Hematopoietic multipotent progenitor cell treated with erythropoietin and hydrocortisone succinate and interleukin-3 and kit ligand, for 17 days (in vitro differentiated cells): ENCODE measurements at places on chromosomes 5 and 9.

GRCh38 chr9:10127867-10128266 is 484.9 kb downstream of the PTPRD start:
- no peak for DNase-seq

GRCh38 chr5:147520450-147520849 is 10.6 kb upstream of the DPYSL3 start:
- no peak for DNase-seq

DNA sequence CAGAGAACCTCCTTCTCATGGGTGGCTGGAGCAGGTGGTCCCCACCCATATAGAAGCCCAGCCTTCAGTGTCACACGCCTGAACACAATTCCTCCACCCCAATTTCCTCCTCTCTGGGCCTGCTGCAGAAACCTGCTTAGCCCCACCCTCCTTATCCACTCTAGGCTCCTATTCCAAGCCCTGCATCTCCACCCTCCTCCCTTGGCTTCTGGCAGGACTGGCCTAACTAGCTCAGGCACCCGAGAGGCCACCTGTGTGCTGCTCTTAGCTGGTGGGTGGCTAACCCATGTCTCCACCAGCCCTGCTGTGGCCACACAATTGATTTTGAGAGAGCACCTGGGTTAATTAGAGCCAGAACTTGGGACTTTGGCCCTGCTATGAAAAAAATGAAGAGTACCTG is 77.3 kb upstream of the ATP10B start:
- no peak for DNase-seq

DNA sequence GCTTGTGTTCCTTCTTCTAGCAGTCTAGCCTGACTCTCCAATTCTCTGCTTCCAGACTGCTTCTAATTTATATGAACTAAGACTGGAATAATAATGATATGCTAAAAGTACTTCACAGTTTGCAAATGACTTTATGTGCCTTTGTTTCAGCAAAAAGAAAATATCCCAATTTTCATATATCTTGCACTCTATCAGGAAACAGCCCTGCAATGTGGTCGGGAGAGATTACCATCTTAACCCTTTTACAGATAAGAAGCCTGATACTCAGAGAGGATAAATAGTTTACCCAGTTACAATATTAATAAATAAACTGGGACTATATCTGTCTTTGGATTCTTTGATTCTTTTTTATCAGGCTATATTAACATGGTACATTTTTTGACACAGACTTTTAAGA is 126.0 kb downstream of the CDC42SE2 start:
- DNase-seq, result no peak

- DNase-seq, result no peak
Measured at GRCh38 chr5:133749331-133749985, 137.1 kb upstream of the FSTL4 start.

- DNase-seq, result no peak
Measured at GRCh38 chr5:122877518-122877917, 32.1 kb downstream of the SNX24 start.

DNA sequence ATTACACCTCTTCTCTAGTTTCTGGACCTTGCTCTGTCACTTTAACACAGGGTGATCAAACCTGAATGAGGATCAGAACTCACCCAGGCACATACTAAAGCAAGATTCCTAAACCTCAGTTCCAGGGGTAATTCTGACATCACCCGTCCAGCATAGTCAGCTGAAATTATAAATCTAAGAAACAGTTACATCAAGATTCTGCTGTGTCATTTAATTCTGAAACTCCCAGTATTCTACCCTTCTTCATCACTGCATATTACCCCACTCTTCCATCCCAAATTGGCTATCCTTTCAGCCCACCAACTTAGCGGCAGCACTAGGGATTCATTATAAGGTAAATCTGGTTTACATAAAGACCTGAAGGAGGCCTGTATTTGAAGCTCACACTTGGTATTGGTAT is 64.0 kb downstream of the STX17 start:
- DNase-seq, result no peak

DNA sequence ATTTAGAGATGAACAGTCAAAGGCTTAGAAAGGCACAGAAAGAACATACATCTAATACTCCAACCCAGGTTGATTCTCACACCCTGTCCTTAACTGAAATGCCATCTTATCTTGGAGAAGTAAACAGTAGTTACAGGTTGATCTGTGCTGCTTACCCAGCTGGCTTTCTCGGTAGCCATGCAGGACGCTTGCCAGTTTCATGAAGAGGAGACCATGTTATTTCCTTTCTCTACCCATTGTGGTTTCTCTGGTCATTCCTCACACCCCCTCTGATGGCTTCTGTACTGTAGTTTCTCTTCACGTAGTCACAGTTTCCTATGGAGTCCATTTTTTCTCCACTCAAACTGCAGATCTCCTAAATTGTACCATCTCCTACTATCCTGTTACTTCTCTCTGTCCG is 206.0 kb downstream of the SGCD start:
- no peak for DNase-seq

DNA sequence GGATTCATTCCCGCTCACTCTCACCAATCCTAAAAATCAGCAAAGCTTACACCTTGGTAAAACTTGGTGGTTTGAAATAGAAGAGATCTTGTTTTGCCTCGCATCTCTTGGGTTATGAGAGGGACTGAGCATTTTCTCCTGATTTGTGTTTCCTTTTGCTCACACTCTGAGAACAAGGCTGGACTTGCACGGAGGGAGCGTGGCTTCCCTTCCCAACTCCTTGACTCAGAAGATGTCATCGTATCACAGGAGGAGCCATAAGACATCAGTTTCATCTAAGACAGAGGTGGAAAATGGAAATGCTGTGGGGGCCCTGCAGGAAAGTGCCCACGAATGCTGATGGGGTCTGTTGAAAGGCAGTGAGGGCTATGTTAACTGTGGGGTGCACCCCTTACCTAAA is 37.4 kb downstream of the CTSL start:
- DNase-seq, result no peak

DNA sequence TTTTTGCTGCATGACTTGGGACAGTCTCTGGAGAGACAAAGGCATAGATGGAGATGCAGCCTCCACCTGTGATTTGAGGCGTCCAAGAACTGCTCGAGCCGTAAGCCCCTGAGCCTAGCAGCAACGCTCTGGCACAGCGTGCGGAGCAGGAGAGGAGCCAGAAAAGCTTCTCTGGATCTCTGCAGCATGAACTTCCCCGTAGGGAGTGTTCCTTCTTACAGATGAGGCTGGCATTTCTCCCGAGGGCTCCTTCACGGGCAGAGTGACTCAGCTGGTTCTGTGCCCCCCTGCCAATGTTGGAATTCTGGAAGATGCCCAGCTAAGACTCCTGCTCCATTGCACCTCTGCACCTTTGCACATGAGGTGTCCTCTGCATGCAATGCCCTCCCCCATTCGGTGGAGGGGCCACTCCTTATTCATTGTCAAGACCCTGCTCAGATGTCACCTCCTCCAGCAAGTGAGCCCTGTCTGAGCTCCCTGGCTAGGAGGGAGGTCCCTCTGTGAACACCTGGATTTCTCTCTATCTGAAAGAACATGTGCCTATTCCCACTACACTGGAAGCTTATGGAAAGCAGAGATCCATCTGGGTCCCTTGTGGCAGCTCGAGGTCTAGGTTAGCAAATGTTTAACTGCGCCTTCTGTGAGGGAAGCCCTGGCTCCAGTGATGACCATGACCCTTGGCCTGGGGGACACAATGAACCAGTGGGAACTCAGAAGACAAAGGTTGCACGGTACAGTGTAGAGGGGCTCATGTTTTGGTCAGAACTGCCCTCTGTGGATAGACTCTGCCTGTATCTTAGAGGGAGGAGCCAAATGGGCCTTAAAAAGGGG is 39.6 kb downstream of the SH3PXD2B start:
- DNase-seq, result no peak

DNA sequence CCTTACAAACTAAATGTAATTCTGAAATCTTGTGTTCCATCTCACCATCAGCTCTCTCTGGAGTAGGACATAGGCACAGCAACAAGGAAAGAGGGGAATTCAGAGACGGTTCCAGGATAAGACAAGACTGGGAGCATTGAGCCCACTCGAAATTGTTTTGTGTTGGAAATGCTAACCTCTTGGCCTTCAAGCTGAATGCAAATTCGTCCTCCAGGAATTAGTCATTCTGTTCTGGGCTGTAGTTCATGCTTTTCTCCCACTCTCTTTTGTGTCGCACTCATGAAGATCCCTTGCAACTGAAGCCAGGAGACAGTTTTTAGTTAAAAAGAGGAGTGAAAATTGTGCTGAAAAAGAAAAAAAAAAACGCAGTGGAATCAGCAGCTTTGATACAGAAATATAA is 121.7 kb upstream of the SEMA6A start:
- DNase-seq, result no peak

GRCh38 chr5:9498541-9499497 is 47.1 kb downstream of the SEMA5A start:
- DNase-seq, result no peak

DNA sequence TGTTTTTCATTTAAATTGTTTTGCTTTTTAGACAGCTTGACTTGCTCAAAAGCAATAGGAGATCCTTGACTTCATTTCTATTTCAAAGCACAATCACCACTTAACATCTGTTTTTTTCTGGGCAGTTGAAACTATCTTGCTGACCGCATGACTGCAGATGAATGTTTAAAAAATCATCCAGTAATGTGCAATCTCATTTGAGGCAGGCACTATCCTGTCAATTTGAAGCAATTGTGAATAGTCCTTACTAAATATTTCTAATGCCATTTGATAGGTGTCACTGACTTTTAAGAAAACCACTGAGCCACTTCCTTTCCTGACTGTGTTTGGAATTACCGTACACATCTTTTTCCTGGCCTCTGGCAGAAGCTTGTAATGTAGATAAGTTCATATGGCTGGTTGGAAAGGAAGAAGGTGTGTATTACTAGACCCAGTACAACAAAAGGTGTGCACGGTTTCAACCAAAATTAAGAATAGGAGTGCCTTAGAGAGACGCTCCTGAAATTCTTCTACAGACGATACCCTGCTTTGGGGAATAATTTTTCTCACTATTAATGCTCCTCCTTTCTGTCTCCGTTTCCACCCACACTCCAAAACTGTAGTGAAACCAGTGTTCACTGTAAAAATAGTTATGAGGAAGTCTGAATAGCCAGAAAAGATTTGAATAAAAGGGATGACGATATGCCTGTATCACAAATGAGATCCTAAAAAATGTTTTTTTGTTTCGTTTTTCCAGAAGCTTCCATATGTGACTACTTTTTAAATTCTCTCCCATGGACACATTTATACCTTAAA is 136.7 kb upstream of the MOCS2 start:
- DNase-seq, result no peak

GRCh38 chr5:55521881-55522280 is 12.9 kb downstream of the PLPP1 start:
- no peak for DNase-seq

DNA sequence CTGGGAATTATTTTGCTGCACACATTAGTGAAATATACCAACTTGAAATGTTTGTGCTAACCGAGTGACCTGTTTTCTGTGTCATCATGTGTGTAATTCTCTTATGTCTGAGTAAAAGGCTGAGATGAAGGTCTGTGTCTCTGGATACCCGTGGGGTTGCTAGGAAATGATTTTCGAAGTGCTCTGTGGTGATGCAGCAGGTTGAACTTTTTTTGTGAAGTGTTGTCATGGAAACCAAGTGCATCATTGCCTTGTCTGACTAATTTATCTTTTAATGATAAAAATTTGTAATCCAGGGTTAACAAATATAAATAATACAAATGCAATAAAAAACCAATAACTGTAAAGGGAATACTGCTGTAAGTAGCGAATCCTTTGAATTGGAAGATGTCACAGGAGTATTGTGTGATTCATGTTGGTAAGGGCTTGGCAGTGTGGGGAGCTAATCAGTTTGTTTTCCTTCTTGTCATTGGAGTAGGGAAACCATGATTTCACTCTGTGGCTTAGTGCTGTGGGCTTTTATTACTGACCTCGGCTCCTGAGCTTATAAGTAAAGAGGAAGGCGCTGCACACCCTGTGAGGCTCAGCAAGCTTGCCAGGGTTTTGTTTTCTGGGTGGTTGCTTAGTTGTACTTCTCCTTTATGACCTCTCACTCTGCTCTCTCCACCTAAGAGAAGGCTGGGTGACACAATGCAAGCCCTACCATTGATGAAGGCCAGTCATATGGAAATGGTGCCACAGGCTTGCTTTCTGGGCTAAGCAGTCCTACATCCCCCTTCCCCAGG is 22.3 kb downstream of the PDE8B start:
- no peak for DNase-seq

GRCh38 chr5:103605277-103605676 is 42.7 kb upstream of the NUDT12 start:
- DNase-seq, result no peak

DNA sequence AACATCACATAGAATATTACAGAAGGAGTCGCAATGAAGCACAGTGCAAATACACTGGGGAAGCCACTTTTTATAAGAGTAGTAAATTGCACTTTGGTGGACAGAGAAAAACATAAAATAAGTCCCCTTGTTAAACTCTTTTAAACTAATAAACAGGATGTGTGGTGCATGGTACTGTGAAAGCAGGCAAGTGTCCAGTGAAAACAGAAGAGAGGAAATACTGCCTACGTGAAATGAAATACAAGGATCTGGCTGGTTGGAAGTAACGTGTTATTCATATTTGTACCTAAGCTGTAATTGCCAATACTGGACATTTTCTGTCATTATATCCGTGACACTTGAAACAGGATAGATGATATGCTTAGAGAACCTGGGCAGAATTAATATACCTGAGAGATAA is 191.9 kb upstream of the SLC27A6 start:
- no peak for DNase-seq

DNA sequence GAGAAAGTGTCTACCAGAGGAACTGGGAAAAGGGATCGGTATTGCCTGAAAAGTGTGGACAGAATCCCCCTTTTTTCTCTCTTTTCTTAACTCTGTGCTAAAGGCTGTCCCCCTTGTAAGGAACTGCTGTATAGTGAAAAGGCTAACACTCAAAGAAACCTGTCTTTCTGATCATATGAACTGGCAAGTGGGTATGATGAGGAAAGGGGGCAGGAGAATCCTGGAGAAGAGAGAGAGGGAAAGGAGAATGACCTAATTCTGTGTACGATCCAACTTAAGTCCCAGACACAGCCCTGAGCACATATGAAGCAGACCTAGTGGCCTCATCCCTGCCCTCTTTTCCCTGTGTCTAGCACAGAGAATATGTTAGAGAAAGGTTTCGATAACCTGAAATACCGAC is 967 bp downstream of the ANKRD31 start:
- no peak for DNase-seq

GRCh38 chr5:149060325-149060724 is 2.5 kb downstream of the SH3TC2 start:
- DNase-seq, result peak; percentile 68

DNA sequence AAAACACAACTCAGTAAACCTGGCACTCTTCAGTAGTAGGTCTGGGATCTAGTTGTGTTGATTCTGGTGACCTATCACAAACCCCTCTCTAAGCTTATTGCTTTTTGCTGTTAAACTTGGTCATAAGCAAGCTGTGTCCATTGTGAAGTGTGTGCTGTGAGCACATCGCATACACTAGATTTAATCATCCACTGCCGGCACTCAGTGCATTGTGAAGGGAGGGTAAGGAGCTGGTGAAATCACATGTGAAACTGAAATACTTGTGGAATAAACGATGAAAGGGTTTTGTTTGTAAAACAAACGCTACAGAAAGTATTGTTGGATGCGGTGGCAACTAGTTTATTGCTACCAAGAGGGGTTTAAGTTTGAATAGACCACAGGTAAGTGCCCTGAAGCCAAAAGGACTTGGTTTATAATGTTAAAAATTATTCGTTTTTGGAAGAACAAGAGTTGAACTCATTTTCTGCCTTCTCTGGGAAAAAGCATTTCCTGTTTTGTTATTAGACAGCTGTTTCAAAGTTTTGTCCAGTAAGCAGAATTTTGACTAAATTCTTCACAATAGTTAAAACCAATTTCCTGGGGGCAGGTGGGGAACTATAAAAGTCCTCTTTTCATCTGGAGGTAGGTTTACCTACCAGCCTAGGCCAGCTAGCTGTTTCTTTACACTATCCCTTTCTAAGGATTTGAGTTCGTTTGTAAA is 24.6 kb downstream of the TJP2 start:
- no peak for DNase-seq
